ENCODE measurements at places on chromosomes 2 and 18. TPM values are rescaled to one million over a fixed set of nuclear protein-coding genes. Genes with fewer than 3 reads are reported as not detected.

- no peaks in the 10 kb centered on the region for H3K36me3 ChIP-seq
- H3K4me3 ChIP-seq = no peak overlapping the region
- no peak for DNase-seq
- H3K27me3 ChIP-seq = no peaks in the 10 kb centered on the region
- H3K4me1 ChIP-seq = no peaks in the 10 kb centered on the region
- no peak overlapping the region for H3K27ac ChIP-seq
These were observed 13.2 kb upstream of the MYO1B start for GRCh38 chr2:191231995-191232394.

- H3K27me3 ChIP-seq = no peaks in the 10 kb centered on the region
- no peak for DNase-seq
- no peaks in the 10 kb centered on the region for H3K4me1 ChIP-seq
- no peak overlapping the region for H3K27ac ChIP-seq
- H3K36me3 ChIP-seq = no peaks in the 10 kb centered on the region
These were observed 128.3 kb upstream of the SPATS2L start for GRCh38 chr2:200177971-200178911.

DNA sequence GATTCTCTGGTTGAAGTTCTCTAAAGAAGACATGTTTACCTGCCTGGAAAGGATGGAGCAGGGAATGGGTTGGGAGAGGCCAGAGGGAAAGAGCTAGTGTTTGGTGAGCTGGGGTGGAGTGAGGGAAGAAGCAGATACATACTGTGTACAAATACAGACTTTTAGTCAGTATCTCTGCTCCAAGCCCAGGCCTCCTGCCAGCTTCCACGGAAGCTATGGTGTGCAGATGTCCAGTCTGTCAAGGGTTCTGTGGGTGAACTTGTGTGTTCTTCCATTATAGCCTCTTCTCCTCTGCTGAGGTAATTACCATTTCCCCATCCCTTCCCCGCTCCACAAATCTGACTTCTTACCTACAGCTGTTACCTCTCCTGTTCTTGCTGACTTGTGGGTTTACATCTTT is 208.6 kb downstream of the HRH4 start:
- peaks cover 5% of the 10 kb centered on the region for H3K27me3 ChIP-seq
- H3K4me1 ChIP-seq = no peaks in the 10 kb centered on the region
- no peak overlapping the region for H3K27ac ChIP-seq
- no peak overlapping the region for H3K4me3 ChIP-seq
- H3K36me3 ChIP-seq = no peaks in the 10 kb centered on the region

DNA sequence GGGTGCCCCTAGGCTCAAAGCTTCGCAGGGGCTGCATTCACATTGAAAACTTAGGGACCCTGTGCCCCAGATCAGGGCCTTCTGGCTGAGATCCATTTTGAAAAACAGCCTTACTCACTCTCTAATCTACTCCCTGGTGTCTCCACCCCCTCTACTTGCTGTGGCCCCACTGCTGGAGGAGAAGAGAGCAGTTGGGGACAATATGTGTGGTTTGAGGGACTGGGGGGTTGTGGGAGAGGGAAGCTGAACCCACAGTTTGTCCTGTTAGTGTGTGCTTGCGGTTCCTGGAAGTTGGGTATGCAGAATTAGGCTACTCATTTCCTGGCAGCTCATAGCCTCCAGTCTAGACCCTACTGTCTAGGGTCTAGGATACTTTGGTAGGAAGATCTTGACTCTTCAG is 211.4 kb downstream of the PRKCE start:
- no peak overlapping the region for H3K4me3 ChIP-seq
- no peaks in the 10 kb centered on the region for H3K4me1 ChIP-seq
- H3K36me3 ChIP-seq = no peaks in the 10 kb centered on the region
- no peaks in the 10 kb centered on the region for H3K27me3 ChIP-seq
- no peak overlapping the region for H3K27ac ChIP-seq

DNA sequence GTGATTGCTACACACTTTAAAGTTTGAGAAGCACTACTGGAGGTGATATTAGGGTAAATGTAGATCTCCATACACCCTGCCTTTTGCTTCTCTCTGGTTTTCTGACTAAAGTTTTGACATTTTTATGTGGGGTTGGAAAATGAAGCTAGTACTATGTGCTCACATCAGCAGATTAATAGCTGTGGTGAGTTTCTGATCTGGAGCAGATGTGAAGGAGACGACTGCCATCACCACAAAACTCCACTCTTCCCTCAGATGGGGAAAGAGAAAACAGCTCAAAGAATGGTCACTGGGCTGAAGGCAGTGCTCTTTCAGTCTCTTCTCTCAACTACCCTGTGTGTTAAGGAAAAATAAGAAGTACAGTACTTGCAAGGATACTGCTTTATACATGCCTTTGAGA is 37.2 kb downstream of the PLEKHA3 start:
- no peak overlapping the region for H3K4me3 ChIP-seq
- DNase-seq = no peak
- peaks cover 15% of the 10 kb centered on the region for H3K36me3 ChIP-seq
- no peaks in the 10 kb centered on the region for H3K27me3 ChIP-seq
- no peak overlapping the region for H3K27ac ChIP-seq

DNA sequence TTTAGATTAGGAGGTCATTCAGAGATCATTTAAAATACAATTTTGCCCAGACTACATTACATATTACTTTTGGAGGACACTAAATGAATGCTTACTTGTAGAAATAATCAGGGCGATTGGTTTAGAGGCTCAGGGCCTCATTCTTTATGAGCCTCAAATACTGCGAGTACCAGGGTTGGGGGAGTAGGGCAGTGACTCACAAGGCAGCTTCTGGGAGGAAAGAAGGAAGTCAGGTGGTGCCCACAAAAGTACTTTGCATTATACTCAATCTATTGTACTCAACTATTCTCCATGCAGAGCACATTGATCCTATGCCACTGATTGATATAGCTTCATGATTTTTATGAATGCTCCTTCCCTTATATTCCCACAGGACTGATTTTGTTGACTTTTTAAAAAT is 166.9 kb downstream of the SOCS6 start:
- H3K36me3 ChIP-seq = no peaks in the 10 kb centered on the region
- no peak for DNase-seq

DNA sequence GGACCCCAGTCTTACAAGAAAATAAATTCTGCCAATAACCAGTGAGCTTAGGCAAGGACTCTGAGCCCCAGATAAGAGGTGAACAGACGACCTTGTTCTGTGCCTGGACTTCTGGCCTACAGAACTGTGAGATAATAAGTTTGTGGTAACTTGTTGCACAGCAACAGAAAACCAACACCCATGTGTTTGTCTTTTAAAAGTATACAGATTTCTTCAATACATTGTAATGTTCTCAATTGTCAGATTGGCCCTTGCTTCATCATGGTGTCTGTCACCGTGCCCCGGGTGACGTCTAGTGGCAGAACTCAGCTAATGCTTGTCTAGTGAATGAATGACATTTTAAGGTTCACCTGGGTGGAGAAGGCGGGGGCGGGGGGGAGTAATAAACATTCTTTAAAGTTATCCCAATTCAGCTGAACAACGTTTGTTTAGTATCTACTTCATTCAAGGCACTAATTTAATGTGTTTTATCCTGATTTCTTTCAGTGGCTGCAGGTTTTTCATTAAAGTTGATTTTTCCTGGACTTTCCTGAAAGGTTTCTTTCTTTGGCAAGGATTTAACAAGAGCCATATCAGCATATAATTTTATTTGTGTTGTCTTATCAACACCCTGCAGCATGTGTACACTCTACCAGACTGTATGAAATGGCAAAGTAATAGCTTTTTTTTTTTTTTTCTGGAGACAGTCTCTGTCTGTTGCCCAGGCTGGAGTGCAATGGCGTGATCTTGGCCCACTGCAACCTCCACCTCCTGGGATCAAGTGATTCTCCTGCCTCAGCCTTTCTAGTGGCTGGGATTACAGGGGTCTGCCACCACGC is 123.8 kb upstream of the DLX2 start:
- peak; percentile 88 for DNase-seq
- no peaks in the 10 kb centered on the region for H3K36me3 ChIP-seq
- peaks cover 60% of the 10 kb centered on the region for H3K4me1 ChIP-seq
- no peak overlapping the region for H3K4me3 ChIP-seq

- H3K4me3 ChIP-seq = no peak overlapping the region
- no peaks in the 10 kb centered on the region for H3K4me1 ChIP-seq
- DNase-seq = peak; percentile 19
- no peaks in the 10 kb centered on the region for H3K27me3 ChIP-seq
These were observed 83.7 kb downstream of the CERKL start for GRCh38 chr2:181573140-181573736.

DNA sequence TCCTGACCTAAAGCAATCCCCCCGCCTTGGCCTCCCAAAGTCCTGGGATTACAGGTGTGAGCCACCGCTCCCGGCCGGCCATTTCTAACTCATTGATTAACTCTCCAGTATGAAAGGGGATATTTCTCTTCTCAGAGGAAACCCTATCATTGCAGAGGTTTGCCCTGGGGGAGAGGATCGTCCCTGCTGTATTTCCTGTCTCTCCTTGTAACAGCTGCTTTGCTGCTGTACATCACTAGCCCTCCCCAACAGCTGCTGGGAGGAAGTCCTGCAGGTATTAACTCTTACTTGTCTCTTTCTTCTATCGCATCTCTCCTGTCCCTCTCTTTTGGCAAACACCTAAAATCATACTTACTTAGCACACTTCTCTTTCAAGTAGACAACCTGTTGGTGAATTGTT is 219.0 kb upstream of the DSEL start:
- no peaks in the 10 kb centered on the region for H3K36me3 ChIP-seq
- H3K4me1 ChIP-seq = no peaks in the 10 kb centered on the region
- H3K27me3 ChIP-seq = no peaks in the 10 kb centered on the region
- H3K27ac ChIP-seq = no peak overlapping the region
- no peak for DNase-seq

DNA sequence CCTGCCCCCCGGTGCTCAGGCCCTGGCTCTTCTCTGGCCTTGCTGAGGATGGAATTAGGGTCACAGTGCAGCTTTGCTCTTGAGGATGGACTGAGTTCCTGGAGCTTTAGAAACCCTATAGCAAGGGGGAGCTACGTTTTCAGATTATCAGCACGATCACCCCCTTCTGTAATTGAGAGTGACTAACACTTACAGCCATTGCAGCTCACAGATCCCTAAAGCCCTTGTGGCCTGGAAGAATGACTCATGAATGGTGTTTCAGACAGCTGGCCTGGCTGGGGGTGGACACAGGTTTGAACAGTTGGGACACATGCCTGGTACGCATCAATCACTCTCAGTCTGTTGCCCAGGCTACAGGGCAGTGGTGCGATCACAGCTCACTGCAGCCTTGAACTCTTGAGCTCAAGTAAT is 79.7 kb upstream of the IGFBP5 start:
- peak overlapping the region; percentile 58 for H3K27ac ChIP-seq
- H3K4me1 ChIP-seq = peaks cover 13% of the 10 kb centered on the region
- peak; percentile 68 for DNase-seq
- H3K27me3 ChIP-seq = no peaks in the 10 kb centered on the region

- no peaks in the 10 kb centered on the region for H3K36me3 ChIP-seq
- H3K4me3 ChIP-seq = peak overlapping the region; percentile 5
- DNase-seq = peak; percentile 53
- peaks cover 19% of the 10 kb centered on the region for H3K4me1 ChIP-seq
- no peak overlapping the region for H3K27ac ChIP-seq
- no peaks in the 10 kb centered on the region for H3K27me3 ChIP-seq
These were observed 97.8 kb downstream of the TMEM18 start for GRCh38 chr2:579351-579886.

DNA sequence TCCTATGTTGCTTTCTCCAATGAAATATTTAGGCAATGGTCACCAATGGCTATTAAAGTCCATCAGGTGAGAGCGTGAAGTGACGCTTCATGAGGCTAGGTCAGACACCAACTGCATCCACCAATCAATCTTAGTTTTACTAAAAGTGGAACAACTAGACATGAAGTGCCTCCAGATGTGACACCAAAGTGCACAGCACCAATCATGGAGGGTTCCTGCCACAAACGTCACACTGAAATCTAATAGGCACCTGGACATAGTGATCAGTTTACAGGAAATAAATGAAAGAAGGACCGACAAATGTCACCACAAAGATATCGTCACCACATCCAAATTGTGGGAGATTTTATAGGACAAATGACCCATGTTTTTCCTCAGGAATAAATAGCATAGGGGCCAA is 70.5 kb downstream of the PSMG2 start:
- H3K27ac ChIP-seq = no peak overlapping the region
- no peaks in the 10 kb centered on the region for H3K27me3 ChIP-seq
- no peaks in the 10 kb centered on the region for H3K36me3 ChIP-seq
- H3K4me3 ChIP-seq = no peak overlapping the region
- DNase-seq = no peak

DNA sequence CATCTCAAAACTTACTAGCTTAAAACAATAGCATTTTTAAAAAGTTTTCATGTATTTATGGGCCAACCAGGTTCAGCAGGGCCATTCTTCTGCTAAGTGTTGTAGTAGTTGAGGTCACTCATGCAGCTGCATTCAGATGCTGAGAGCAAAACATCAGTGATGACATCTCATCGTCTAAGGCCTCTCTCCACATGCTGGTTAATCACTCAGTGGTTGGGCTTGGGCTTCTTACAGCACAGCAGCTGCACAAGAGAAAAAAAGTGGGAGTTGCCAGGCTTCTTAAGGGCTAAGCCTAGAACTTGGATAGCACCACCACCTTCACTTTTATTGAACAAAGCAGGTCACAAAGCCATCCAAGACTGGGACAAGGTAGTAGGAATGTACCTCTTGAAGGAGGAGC is 190.3 kb downstream of the IRS1 start:
- H3K4me1 ChIP-seq = peaks cover 9% of the 10 kb centered on the region
- DNase-seq = no peak
- H3K27me3 ChIP-seq = no peaks in the 10 kb centered on the region
- no peak overlapping the region for H3K27ac ChIP-seq
- H3K36me3 ChIP-seq = no peaks in the 10 kb centered on the region
- no peak overlapping the region for H3K4me3 ChIP-seq

DNA sequence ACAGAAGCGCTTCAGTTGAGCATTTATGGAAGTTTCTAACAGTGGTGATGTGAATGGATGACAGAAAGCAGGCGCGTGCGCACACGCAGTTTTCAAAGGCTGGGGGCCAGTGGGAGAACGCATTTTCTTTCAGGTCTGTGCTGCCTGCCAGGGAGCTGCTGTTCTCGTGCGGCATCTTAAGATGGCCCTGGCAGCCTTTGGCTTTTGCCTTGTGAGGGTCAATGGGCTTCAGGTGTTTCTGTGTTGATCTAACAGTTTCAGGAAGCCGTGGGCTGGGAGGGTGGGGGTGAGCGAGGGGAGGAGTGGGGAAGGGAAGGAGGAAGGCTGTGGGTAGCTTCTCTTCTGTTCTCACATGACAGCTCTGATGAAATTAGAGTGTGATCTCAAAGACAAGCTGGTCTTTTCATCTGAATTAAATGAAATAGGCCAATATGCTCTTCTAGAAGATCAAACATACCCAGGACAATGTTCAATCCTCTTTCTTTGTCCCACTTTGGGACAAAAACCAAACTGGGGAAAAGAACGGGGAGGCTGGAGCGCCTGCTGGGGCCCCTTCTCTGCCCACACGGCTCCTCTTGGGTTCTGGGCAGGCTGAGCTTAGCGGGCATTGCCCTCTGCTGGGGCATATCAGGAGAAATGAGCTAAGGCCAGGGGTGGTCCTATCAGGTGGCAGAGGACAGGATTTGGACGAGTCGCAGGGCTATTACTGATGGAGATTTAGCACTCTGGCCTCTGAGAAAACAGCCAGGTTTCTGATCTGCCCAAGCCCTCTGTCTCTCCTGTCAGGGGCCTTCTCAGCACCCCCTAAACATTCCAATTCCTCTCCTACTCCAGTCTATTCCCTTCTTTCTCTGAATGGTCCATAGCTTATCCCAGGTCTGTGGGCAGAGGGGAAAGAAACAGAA is 126.2 kb upstream of the LGALSL start:
- no peaks in the 10 kb centered on the region for H3K36me3 ChIP-seq
- H3K4me1 ChIP-seq = peaks cover 27% of the 10 kb centered on the region
- no peak overlapping the region for H3K27ac ChIP-seq
- H3K27me3 ChIP-seq = no peaks in the 10 kb centered on the region
- DNase-seq = no peak

CCDC74B gene
- total RNA-seq = 1.9 TPM

HAAO gene
- total RNA-seq = 0.73 TPM

DIPK1C gene
- not detected for total RNA-seq

KCNG3 gene
- 2.1 TPM for total RNA-seq

SPDYA gene
- total RNA-seq = 1.9 TPM

SLC8A1 gene
- total RNA-seq = 13.5 TPM

KCTD18 gene
- 24.0 TPM for total RNA-seq
